ENCODE measurements at places on chromosomes 13 and 19.

GRCh38 chr19:45771311-45771933, 2.4 kb upstream of the SIX5 start:
- no peak for DNase-seq

- DNase-seq = no peak
These were observed 68.6 kb downstream of the NDFIP2 start for GRCh38 chr13:79549355-79550106.

- DNase-seq = no peak
These were observed 17.0 kb upstream of the TMEM255B start for GRCh38 chr13:113742000-113742441.

- no peak for DNase-seq
These were observed 71.1 kb upstream of the KLF12 start for GRCh38 chr13:74205313-74205690.

- DNase-seq = no peak
These were observed 19.9 kb downstream of the ZSWIM9 start for GRCh38 chr19:48190288-48190884.

DNA sequence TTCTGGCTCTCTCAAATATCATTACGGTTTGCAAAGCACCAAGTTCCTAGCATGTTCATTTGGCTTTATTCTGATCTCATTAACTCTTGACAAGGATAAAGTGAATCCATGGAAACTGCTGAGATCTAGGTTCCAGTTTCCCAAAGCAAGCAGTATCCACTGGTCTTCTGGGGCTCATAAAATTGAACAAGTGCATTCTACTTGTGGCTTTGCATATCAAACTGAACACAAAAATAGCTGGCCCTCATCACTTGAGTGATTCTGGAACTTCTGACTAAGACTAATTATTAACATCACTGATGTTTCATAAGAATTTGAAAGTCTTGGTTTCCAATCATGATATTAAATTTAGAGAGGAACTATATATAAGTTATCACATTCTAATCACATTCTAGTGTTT, 6.3 kb upstream of the KCTD12 start:
- no peak for DNase-seq

GRCh38 chr19:52343548-52343947, 7.5 kb downstream of the ZNF610 start:
- peak; percentile 22 for DNase-seq

GRCh38 chr13:111422348-111422747, 101.9 kb downstream of the TEX29 start:
- no peak for DNase-seq

GRCh38 chr13:72456486-72456885, 270.9 kb downstream of the MZT1 start:
- no peak for DNase-seq

GRCh38 chr19:3780786-3781304, 5.3 kb downstream of the MATK start:
- no peak for DNase-seq

GRCh38 chr19:46000491-46001246, 5.4 kb downstream of the CCDC61 start:
- peak; percentile 63 for DNase-seq

DNA sequence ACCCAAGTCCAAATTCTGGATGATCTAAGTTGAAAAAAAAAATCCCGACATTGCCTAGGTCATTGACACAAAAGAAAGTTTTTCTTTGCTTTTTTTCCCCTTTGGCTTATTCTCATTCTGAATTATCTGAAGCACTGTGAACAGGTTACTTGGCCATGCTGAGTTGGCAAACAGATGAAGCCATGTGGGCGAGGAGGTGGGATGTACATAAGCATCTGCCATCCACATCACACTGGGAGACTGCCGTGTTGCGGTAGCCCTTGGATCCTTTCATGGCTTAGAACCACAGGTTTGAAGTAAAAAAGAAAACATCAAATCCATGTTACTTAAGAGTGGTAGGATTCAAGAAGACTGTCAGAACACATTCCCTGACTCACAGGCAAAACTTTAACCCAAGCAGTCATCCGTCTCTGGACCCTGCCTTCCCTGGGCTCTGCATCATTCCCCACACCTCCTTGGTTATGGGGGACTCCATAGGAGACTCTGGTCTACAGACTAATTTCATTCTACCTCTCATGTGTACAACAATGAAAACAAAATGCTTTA, 242.5 kb upstream of the SERP2 start:
- no peak for DNase-seq

DNA sequence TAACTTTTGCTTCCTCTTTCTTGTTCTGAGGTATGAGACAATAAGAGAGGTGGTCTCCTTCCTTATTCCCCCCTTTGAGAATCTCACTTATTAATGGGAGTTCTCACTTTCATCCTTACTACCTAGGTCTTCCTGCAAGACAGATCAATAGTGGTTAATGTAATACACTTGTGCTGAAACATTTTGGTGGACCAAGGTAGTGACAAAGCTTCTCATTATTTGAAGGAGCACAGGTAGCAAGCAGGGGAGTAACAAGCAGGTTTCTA, 17.9 kb downstream of the ZNF700 start:
- no peak for DNase-seq

DNA sequence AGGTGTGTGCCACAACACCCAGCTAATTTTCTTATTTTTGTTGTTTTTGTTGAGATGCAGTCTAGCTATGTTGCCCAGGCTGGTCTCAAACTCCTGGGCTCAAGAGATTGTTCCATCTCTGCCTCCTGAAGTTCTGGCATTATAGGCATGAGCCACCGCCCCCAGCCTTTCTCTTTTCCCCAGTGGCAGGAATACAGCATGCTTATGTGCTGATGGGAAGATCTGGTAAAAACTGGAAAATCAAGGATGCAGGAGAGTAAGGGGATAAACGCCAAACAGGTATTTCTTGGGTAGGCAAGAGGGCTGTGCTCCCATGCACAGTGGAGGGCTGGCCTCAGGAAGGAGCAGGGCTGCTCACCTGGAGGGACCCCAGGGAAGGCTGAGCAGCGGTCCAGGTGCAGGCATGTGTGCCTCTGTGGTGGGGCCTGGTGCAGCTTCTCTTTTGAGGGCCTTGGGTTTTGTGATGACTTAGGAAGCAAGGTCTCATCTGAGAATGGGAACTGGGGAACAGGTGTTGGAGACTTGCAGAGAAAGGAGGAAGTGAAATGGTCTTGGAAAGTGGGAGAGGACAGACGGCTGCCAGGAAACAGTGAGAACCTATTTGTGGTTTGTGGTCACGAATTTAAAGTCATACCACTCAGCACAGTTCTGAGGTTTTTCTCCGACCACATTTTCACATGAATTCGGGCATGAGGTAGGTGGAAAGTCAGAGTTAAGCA, 106.5 kb downstream of the TEX26 start:
- no peak for DNase-seq

GRCh38 chr13:110422913-110423688, 116.0 kb downstream of the COL4A2 start:
- DNase-seq = no peak

DNA sequence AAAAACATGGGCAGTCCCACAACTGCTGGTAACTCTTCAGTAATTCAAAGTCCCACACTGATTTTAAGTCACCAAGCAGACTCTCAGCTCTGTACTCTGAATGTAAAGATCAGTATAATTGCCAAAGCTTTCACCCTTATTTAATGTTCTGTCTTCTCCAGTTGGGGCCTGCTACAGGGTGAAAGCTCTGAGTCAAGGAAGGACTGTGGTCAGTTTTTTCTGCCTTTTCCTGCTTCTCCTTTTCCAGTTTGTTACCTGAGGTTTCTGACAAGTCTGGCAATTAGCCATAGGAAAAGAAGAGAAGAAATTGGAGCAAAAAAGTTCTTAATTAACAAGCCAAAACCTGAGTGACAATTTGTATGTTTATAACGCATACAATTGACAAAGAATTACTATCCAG, 279.3 kb downstream of the RBM26 start:
- no peak for DNase-seq

- no peak for DNase-seq
These were observed 418.9 kb downstream of the COG6 start for GRCh38 chr13:40074338-40074737.

- DNase-seq = no peak
These were observed 155.0 kb downstream of the TEX29 start for GRCh38 chr13:111475488-111475887.

DNA sequence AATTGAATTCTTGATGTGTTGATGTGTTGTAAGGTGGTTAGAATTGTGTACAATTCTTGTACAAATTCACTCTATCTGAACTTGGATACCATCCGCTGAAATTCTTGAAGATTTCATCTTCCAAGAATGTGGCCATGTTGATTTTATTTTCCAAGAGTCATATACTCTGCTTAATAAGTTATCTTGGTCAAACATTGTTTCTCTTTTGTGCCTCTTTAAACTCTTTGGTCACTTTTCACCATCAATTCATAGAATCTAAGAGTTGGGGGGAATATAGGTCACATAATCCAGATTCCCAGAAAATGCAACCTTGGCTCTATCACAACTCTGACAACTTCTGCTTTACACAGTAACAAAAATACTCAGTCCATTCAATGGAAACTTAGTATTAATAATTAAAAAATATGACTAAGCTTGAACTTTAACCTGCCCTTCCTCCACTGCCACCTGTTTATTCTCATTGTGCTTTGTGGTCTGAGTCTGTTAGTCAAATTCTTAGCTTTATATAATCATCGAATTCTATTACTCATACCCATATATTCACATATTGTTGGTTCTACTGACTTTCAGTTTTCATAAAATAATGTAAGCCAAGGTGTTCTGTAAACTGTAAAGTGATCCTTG, 373.2 kb downstream of the LMO7 start:
- DNase-seq = no peak

DNA sequence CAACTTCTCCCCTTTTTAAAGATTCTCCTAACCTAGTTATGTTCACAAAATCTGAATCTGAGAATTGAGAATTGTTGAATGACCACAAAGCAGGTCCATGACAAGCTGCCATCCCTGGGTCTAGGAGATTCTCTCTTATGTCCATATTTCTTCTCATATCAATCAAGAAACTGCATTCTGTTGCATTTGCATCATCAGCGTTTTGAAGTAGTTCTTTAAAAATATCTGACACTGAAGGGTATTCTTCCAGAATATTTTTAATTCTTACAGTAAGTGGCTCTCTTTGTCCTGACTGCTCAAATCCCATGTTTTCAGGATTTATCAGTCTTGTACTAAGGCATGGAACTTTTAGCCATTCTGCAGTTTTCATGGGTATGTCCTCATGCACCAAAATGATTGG, 94.3 kb downstream of the SACS start:
- no peak for DNase-seq

DNA sequence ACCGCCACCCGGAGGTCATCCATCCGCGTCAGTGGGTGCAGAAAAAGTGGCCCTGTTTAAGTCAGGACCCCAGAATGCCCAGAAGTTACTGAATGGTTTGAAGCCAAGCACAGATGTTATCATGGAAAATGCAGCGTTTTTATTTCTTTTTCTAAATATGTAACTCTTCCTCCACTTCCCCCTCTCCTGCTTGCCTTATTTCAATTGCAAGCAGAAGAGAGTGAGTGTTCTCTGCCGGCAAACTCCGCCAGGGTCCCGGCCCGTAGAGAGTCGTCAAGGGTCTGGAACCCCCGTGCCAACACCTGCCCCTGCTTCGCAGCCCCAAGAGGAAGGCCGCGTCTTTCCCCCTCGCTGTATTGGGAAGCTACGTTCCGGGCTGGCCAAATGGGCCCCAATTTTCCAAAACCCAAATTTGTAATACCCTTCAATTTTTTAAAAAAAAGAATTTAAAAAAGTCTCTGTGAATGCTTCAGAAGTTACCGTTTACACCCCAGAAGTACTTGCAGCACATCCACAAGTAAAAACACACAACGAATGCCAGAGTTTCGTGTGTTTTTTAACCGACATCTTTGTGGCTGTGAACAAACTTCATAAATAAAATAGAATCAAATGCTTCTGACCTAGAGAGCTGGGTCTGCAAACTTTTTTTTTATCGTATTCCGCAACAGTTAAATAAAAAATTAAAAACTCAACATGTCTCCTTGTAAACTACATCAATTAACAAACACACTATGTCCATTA, 712 bp upstream of the PDX1 start:
- no peak for DNase-seq

GRCh38 chr19:47002106-47002766, 17.4 kb upstream of the NPAS1 start:
- no peak for DNase-seq

DNA sequence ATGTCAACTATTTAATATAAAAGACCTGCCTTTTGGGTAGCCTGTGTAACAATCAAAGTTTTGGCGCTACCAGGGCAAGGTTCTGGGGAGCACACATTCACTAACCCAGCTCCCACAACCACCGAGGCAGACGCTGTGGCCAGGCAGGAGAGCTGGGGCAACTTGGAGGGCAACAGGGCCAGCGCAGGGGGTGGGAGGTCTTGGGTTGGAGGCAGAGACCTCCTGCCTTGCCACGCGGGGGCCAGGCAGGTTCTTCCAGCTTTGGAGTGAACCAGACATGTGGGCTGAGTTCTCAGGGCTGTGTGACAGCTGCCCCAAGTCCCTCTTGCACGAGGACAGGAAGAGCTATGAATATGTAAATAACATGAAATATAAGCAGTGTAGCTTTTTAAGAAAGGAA, 30.3 kb upstream of the MCF2L start:
- DNase-seq = no peak

GRCh38 chr13:40123962-40124632, 468.6 kb downstream of the COG6 start:
- no peak for DNase-seq
